ENCODE measurements at places on chromosomes 3 and 15. TPM values are rescaled to one million over a fixed set of nuclear protein-coding genes. Genes with fewer than 3 reads are reported as not detected.

DNA sequence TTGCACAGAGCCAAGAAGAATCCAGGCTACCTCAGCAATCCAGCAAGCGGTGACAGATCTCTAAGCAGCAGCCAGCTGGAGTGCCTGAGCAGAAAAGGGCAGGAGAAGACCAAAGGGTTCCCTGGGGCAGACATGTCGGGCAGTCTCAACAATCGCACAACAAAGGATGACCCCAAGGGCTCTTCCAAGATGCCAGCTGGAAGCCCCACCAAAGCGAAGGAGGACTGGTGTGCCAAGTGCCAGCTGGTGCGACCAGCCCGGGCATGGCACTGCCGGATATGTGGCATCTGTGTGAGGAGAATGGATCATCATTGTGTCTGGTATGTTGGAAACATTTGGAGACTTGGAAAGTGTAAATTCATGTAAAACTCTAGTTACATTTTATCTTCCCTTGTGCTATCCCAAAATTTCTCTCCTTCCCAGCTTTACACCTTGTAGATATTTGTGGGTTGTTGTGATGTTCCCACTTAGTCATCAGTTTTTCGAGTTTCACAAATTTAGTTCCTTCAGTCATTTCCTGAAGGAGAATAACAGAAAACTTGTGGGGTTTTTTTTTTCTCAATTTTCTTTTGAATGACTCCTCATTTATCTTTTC lies 6.4 kb downstream of the ZDHHC23 start:
- ATAC-seq, result no peak

DNA sequence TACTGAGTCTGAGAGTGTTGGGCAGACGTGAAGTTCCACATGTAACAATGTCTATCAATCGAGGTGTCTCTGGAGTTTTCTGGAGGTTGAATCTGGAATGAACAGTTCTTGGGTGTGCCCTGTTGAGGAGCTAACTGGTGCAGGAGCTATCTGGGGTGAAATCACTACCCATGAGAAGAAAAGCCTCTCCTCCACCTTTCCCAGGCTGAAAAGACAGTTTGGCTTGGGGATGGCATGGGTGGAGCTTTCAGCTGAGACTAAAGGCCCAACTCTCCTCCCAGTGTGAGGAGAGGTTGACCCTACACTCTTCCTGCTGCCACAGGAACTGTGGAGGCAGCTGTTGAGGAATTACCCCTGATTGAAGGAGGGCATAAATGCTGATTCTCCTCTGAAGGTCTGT lies 54.4 kb upstream of the LRRFIP2 start:
- ATAC-seq, result no peak

GRCh38 chr3:140816372-140817195 lies 125.1 kb upstream of the SLC25A36 start:
- ATAC-seq, result no peak

DNA sequence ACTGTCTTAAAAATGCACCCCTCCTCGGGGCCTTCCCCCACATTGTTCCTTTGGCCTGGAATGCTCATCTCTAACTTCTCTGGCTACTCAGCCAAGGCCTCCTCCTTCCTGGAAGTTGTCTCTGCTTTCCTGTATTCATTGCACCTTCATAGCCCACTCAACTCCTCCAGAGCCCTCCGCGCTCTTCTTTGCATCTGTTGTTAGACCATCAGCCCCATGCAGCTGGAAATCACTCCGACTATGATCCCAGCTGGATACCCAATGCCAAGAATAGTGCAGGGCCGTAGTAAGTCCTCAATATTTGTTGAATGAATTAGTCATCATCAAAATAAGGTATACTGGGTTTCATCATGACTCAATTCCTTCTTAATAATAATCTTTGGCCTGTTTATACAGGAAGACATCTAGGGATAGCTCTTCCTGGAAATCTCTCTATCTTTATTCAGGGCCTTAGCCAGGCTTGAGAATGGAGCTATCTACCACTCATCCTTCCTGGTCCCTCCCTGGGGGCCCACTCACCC lies 112.7 kb downstream of the SYNPR start:
- no peak for ATAC-seq

- ATAC-seq, result no peak
These were observed 209.5 kb downstream of the PLOD2 start for GRCh38 chr3:145951441-145951840.

GRCh38 chr3:124699051-124699450 lies 31.2 kb upstream of the UMPS start:
- no peak for ATAC-seq

DNA sequence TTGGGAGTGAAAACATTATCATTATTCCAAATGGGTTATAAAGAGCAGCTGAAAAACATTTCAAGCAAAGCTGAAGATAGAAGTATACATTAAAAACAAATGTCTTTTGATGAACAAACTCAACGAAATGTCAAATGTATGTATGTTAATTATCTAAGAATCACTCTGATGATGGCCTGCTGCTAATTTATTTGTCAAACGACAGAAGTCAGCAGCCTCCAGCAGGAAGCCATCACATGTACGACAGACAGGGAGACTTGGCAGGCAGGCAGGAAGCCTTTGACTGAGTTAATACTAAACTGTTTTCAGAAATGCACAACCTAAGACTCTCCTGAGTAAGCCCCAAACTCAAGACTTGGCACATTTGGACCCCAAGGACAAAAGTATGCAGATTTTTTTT lies 491.1 kb downstream of the ZNF385D start:
- no peak for ATAC-seq

DNA sequence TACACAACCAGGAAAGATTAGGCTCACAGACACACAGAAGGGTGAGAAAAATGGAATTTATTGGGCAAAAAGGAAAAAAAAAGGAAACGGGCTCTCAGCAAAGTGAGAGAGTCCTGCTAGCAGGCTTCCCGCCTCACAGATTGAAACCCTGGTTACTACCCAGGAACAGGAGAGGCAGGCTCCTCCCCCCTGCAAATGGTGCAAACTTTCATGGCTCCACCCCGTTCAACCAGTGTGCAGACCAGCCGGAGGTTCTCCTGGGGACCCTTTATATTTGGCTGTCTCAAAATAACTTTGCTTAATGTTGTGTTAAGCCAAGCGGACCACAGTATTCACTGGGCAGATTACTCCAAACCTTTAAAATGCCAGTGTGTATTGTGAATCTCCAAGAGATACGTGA lies 40.3 kb downstream of the IL1RAP start:
- no peak for ATAC-seq

GRCh38 chr15:63836579-63836978 lies 2.8 kb upstream of the HERC1 start:
- no peak for ATAC-seq

DNA sequence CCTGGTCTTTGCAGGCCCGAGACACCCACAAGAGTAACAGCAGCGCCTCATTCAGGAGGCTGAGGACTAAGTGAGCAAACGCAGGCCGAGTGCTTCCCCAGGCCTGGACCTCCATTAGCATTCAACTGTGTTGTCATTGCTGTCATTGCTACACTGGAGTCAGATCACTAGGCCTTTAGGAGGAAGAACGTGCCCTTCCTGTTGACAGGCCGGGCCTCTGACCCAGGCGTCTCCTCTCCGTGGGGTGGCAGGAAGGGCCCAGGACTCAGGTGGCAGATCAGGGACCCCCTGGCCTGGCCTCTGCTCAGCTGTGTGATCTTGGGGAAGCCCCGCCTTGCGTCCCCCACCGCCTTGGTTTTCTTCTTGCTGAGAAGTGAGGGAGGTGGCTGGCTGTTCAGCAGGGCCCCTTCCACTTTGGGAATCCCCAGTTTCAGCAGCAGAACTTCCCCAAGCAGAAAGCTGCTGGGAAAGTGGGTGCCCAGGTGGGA lies 19.1 kb downstream of the ZDHHC19 start:
- ATAC-seq, result peak; percentile 64

- ATAC-seq, result peak; percentile 55
These were observed 65.5 kb downstream of the SMAD3 start for GRCh38 chr15:67130673-67131601.

DNA sequence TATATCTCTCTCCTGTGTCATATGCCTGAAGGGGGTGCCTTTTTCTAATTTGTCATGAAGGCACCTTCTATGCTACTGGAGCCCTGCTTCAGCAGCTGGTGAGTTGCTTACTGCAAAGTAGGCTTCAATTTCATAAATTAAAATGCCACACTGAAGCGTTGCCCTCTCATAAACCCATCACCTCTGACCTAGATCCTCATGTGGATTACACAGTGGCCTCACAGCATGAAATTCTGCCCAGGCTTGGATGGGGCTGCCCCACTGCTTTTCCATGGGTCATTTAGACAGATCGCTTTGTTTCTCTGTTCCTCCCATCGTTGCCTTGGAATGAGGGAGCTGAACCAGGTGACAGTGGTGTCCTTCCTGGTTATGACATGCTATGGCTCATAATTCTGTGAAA lies 131.2 kb downstream of the RPL22L1 start:
- no peak for ATAC-seq

GRCh38 chr3:76171647-76172046 lies 386.3 kb upstream of the ZNF717 start:
- ATAC-seq, result no peak

DNA sequence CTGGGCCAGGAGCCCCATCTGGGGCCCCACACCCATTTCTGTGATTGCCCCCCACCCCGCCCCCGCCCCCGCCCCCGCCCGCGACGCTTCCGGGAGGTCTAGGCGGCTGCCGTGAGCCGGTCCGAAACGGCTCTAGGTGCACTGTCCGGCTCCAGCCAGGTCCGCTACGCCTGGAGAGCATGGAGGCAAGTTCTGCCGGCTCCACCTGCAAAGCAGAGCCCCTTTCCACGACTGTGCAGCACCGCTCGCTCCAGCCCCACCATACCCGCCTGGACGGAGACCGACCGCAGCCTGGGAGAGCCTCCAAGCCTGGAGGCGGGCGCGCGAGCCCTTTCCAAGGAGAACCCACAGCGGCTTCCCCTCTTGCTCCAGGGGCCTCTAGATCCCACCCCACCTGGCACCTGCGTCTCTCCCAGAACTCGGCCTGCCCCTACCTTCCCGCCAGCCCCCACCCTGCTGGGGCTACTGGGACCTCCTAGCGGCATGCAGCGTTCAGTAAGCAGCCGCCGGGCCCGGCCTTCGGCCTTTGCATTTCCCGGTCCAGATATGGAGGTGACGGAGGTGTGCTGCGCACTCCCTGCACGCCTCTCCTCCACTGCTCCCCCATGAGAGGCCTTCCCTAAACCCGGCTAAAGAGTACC lies 66.2 kb downstream of the KLF13 start:
- ATAC-seq, result peak; percentile 11

GRCh38 chr15:32979710-32980109 lies 214.8 kb downstream of the FMN1 start:
- ATAC-seq, result no peak

DNA sequence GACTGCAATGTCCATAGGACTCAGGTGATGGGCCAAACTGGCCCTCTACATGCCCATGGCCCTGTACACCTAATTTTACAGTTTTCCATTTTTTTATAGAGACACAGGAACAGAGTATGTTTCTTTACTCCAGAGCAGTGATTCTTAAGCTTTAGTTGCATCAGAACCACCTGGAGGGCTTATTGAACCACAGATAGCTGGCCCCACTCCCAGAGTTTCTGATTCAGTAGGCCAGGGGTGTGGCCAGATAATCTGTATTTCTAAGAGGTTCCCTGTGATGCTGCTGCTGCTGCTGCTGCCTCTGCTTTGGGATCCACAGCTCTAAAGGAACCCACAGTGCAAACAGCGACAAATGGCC lies 5.1 kb downstream of the RBP1 start:
- no peak for ATAC-seq

- ATAC-seq, result no peak
These were observed 926 bp upstream of the SKOR1 start for GRCh38 chr15:67824197-67824968.

DNA sequence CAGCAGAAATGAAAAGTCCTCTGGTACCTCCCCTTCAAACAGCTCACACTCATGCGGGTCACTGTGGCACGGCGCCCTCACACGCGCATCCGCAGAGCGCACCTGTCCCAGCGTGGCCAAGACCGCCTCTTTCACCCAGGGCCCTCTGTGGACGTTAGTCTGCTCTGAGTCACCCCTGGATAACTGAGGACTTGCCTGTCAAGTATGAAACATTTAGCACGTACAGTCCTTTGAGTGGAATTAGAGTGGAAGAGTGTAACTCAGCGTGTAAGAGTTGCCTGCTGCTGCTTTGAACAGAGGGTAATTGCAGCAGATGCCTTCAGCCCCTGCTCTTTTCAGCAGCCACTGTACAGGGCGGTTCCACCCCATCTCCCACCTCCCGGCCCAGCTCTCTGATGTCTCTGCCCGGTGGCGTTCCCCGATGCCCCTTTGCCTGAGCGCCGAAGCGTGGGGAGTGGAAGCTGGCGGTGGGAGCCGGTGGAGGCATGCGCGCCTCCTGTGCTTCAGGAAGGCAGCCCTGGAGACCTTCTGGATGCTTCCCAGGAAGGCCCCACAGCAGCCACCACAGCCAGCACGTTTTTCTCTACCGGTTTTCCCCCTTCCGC lies 23.0 kb downstream of the CPN2 start:
- ATAC-seq, result peak; percentile 36

DNA sequence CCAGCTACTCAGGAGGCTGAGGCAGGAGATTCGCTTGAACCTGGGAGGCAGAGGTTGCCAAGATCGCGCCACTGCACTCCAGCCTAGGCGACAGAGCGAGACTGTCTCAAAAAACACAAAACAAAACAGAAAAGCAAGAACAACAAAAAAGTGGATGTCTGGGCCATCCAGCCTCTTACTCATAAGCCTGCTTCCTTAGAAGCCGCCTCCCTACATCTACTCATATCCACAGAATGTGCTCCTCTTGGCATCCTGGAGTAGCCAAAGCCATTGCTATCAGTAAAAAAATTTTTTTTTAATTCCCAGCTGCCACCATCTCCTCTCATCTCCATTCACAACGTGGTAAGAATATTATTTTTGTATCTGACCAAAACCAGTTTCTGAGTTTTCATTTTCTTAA lies 10.8 kb downstream of the ZSCAN2 start:
- ATAC-seq, result no peak

- ATAC-seq, result no peak
These were observed 135.1 kb downstream of the KCNMB2 start for GRCh38 chr3:178671377-178671776.

GRCh38 chr3:175212896-175213295 lies 353.8 kb downstream of the NAALADL2 start:
- no peak for ATAC-seq

- no peak for ATAC-seq
These were observed 135.4 kb upstream of the PFN2 start for GRCh38 chr3:150105886-150106612.

DNA sequence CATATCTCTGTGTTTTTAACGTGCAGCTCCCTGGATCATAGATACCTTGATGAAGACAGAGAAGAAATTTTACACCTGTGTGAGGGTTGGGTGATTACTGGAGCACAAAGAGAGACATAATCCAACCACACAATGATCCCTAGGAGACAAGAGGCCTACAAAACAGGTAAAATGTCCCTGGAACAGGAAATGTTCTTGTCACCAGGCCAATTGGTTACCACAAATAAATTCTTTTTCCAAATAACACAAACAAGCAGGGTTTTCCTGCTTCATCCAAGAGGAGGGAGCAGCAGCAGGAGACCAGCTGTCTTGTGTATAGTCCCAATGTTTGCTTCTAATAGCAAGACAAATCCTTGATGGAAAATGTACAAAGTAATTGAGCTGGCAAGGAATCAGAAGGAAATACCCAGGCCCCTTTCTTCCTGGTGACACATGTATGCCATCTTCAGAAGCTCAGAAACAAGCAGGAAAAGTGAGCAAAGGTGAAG lies 1.4 kb downstream of the MGLL start:
- ATAC-seq, result no peak

CCDC50 gene
- total RNA-seq, result 12.6 TPM

ECE2 gene
- total RNA-seq, result not detected

CHRM5 gene
- total RNA-seq, result not detected

NANOGP8 gene
- not detected for total RNA-seq

PLSCR5 gene
- total RNA-seq, result not detected

PAQR5 gene
- not detected for total RNA-seq

WDR93 gene
- not detected for total RNA-seq

UBL7 gene
- 52.6 TPM for total RNA-seq

NR1D2 gene
- total RNA-seq, result 15.9 TPM
